Stimulated activated CD4-positive, alpha-beta T cell treated with anti-CD3 and anti-CD28 coated beads, Interleukin-1b, Interleukin-23, amount 100 ng/mL, for 1 hour (primary cell): ENCODE measurements at places on chromosomes 5 and 9.

DNA sequence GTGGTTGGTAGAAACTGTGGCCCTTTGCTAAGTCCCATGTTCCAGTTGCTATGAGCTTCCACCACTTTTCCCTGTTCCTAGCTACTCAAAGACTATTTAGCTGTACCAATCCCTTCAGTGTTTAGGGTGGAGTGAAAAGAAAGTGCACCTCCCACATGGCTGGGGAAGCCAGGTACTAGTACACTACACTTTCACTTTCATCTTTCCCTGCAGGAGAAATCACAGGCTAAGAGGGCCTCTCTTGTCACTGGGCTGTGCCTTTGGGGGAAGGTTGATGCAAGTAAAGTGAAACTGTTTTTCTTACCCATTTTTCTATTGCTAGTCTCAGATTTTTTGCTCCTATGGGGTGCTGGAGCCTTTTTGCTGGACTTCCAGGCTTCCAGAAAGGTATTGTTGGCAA lies 33.5 kb upstream of the CKS2 start:
- DNase-seq, result no peak

DNA sequence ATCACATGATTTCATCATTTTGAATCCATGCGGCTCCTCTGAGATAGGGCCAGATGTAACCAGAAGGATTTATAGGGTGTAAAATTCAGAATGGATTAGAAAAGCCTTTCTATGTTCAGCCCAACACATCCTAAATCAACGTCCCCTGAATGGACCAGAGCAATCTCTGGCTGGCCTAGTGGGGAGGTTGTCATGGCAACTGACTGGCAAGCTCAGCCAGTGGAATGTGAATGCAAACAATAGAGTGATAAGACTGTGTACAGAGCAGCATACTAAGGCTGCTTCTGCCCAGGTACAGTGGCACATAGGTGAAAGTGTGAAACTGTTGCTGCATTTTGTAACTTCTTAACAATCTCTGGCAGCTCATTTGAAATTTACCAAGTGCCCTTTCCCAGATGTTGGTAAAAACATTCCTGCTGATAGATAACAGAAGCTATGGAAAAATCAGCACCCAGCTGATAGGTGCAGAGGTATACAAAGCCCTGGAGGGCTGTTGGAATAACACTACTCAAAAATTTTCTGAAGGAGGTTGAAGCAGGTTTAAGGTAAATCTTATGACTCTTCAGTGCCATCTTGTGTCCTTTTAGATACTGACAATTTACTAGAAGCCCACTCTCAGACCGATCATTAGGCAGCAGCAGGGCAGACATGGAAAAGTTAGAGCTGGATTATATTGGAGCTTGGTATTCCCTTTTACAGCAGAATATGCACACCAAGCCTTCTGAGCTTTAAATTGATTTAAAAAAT lies 267.2 kb downstream of the RAB3C start:
- DNase-seq, result no peak

DNA sequence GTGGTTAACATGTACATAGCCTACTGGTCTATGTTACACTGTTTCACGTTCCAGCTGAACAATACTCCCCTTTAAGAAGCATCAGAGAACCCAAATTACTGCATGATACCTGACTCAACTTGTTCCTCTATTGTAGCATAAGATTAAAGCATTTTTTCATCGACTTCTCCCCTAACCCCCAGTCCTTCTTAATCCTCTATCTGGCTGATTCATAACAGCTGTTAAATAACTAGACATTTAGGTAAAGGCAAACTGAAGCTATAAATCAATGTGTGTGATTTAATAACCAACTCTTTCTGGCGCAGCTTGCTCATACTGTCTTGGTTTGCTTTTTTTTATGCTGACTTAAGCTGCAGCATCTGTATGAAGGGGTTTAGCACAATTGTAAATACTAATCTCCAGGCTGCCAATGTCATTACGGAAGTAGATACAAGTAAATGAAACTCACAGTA lies 94.2 kb upstream of the MTAP start:
- DNase-seq, result no peak

GRCh38 chr9:129402371-129402739 lies 218.5 kb downstream of the C9orf50 start:
- no peak for DNase-seq

- DNase-seq, result no peak
Measured at GRCh38 chr9:128043467-128043868, 23.7 kb downstream of the NAIF1 start.

GRCh38 chr5:116546033-116546742 lies 28.4 kb downstream of the SEMA6A start:
- no peak for DNase-seq

- no peak for DNase-seq
Measured at GRCh38 chr5:112907166-112907631, 14.8 kb downstream of the REEP5 start.

DNA sequence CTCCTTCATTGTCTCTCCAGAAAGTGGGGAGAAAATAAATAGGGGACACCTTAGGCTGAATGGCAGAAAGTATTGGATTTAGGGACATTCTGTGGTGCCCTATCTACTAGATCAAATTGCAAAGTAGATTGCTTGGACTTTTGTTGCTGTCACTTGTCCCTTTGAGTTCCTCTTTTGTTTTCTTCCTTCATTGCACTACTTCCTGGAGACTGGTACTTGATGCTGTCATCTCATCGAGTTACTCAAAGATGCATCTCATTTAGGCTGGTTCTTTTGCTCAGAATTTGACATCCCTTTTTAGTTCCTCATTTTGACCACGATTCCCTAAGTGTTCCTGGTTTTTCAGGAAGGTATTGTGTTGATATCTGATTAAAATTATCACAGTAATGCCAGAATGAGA lies 137.6 kb downstream of the ADGRV1 start:
- no peak for DNase-seq

GRCh38 chr9:134902936-134903335 lies 14.8 kb downstream of the FCN1 start:
- no peak for DNase-seq

- no peak for DNase-seq
Measured at GRCh38 chr5:136000932-136001331, 27.9 kb upstream of the TGFBI start.

DNA sequence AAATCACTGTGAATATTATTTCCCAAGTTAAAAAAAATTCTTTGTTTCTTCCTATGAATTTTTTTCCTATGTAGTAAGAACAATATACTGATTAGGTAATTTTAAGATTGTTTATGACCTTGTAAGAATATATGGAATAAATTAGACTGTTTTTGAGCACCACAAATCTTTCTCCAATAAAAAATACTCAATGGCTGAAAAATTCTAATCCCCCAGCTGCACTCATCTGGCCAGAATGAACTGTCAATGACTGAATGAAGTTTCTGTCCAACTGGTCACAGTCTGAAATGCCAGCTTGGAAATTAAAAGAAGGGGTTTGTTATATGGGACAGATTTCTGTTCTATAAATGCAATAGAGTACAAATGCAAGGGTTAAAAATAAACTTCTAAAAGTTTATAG lies 569.5 kb upstream of the SEMA6A start:
- DNase-seq, result no peak

- DNase-seq, result no peak
Measured at GRCh38 chr5:90161414-90161813, 248.1 kb downstream of the CETN3 start.

- DNase-seq, result no peak
Measured at GRCh38 chr5:107916731-107917725, 246.3 kb upstream of the EFNA5 start.

DNA sequence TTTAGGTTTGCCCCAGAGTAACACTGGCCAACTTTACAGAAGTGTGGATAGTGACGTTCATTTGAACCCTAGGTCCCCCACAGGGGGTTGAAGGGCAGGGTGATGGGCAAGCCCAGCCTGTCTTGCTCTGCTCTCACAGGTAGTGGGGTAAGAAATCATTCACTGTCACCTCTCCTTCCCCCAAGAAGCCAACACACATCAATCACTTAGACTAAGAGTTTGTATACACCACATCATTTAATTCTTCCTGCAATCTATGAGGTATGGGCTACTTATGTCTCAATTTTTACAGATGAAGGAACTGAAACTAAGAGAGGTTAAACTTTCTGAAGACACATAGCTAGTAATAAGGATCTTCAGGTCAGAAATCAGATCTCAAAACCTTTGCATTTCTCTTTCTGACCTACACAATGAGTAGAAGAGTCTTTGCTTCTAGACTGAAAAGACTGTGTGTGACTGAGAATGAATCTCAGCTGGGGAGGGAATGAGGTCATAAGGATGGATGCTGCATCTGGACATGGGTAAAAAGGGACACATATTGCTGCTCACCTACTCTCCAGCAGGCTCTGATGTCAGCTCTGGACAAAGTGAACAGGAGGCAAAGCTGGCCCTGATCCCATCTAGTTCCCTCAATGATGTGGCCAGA lies 81.0 kb upstream of the EQTN start:
- no peak for DNase-seq

- no peak for DNase-seq
Measured at GRCh38 chr5:114477816-114478334, 116.0 kb downstream of the KCNN2 start.

GRCh38 chr5:34500236-34500847 lies 155.8 kb upstream of the RAI14 start:
- no peak for DNase-seq

DNA sequence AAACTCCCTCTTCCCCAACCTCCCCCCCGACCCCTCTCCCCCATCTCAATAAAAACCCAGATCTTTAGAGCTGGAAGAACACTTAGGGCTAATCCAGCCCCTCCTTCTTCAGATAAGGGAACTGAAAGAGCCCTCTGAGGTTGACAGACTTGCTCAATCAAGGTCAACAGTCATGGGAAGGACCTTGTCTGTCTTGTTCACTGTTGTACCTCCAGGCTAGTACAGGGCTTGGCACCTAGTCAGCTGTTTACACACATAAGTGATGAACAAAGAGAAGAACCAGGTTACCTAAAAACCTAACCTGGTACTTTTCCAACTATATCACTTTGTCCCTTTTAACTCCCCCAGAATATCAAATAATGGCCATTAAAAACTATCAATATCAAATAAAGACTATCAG lies 2.4 kb downstream of the TTC39B start:
- no peak for DNase-seq

DNA sequence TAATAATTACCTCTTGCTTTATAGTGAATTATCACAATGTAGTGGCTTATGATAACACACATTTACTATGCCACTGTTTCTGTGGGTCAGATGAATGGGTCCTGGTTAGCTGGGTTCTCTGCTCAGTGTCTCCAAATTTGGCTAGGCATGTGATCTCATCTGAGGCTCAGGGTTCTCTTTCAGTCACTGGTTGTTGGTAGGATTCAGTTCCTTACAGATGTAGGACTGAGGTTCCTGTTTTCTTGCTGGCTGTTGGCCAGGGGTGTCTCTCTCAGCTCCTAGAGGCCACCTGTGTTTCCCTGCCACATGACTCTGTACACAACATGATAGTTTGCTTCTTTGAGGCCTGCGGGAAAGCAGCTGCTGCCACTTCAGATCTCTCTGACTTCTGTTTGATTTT lies 7.1 kb downstream of the NFX1 start:
- DNase-seq, result no peak

DNA sequence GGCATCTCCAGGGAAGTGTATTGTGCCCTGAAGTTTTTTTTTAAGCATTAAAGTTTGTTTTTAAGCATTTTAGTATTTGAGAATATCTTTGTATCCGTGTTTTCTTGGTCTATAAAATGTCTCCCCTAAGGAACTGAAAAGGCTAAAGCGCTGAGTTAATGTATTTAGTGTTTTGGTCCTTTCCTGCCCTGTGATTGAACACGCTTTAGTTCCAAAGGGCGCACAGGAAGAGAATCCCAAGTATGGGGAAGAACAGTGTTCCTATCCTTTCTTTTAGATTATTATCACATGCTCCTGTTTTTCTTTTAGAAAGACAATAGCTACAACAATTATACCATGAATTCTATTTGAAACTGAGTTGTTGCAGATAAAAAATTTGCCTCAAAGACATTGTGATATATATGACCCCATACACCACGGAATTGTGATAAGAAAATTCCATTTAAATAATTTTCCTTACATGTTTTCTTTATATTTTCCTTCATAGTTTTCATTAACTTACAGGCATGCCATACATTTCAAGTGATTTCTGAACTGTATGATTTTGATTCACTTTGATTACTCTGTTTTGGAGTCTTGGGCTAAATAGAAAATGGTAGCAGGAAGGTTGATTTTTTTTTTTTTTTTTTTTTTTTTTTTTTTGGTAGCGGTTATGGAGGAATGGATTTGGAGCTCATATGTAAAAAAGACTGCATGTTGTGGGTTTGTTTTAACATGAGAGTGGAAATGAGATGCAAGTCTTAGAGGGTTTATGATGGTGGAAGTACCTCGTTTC lies 3.1 kb downstream of the HSPA4 start:
- DNase-seq, result no peak

DNA sequence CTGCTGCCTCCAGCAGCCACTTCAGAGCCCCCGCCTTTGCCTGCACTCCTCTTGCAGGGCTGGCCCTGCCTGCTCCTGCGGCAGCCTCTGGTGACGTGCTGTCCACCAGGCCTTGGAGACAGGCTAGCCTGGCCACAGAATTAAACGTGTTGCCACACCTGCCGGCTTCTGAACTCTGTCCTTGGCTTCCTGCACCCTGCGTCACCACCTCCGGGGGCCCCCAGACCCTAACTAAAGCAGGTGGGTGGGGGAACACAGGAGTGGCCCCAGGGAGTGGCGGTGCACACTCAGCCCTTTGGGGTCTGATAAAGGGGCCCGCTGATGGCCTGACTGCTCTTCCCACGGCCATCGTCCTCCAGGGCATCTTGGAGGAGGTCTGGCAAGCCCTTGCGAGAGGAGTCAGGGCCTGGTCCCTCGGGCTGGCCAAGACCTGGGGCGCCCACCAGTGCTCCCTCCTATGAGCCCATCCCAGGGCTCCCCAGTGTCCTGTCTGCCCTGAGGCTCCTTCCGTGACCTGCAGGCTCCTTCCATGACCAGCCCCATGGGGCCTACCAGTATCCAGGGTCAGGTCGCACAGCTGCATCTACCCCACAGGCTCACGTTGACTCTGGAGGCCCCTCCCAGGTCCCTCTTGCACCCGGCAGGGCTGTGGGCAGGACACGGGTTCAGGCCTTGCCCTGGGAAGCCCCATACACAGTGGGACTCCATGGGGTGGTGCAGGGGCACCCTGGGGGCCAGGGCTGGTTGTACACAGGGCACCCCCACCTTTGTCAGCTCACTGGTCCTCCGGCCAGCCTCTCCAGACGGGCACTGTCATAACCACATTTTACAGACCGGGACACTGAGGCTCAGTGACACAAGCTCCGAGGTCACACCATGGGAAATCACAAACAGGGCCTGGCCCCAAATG lies 1.0 kb upstream of the MAMDC4 start:
- no peak for DNase-seq

DNA sequence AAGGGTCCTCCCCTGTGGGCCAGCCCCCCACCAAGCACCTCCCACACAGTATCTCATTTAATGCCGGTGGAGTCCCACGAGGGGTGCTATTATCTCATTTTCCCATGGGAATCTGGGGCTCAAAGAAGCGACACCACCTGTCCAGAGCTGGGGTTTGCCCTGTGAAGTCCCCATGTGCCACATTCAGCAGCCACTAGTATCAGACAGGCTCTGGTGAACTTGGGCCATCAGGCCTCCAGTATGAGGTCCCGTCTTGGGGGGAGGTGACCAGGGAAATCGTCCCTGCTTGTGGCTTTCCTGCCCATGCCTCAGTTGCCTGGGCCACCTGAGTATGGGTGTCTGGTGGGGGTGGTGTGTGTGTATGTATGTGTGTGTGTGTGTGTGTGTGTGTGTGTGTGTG lies 222.7 kb downstream of the PBX3 start:
- no peak for DNase-seq
